ENCODE measurements at places on chromosomes 3 and 15.

- no peak for DNase-seq
Measured at GRCh38 chr15:81054236-81054635, 53.5 kb downstream of the TLNRD1 start.

- no peak for DNase-seq
Measured at GRCh38 chr15:74316141-74316540, 51.3 kb downstream of the CYP11A1 start.

DNA sequence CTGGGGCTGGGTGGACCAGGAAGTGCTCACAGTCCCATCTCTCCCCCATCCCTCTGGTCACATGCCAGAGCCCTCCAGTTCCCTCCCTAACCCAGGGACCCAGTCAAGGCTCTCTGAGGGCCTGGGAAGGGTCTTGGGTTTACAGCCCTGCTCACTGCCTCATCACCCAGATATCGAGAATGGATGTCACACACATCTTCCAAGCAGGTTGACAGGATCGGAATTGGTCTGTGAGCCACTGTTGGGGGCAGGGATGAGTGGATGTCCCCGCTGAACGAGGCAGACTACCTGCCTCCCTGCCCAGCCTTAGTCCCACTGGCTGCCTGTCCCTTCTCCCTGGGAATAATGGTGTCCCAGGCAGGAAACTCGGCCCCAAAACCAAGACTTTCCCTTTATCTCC lies 20.0 kb upstream of the GOLGA6C start:
- no peak for DNase-seq

- no peak for DNase-seq
Measured at GRCh38 chr3:468172-468571, 271.6 kb downstream of the CHL1 start.

DNA sequence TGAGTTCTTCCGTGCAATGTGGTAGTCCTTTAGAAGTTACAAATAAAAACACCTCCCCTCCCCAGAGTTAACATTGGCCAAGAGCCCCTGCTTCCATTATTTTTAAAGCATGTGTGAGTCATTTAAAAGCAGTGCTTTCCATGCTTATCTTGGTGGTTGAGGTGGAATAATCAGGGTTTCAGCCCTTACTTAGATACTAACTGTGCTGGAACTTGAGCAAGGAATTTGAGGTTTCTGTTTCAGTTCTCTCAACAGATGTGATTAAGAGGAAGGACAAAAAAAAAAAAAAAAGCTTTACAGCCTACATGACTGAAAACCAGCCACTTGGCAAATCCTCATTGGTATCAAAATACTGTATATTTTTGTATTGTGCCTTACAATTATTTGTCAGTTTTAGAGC lies 64.5 kb downstream of the CGNL1 start:
- DNase-seq, result peak; percentile 80

DNA sequence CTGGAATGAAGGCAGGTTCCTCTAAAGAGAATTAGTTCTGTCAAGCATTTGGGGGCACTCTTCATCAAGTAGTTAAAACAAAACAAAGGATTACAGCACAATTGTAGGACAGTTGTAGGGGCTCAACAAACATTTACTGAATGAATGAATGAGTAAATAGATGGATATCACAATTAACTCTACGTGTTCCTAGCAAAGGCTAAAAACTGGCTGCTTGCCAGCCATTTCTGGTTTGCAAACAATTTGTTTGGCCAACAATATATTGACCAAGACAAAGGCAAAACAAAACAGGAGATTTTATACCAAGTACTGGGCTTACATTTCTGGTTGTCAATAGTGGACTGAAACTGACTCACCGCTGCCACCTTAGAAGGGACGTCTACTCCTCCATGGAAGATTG lies 116.8 kb downstream of the ZNF280D start:
- no peak for DNase-seq

DNA sequence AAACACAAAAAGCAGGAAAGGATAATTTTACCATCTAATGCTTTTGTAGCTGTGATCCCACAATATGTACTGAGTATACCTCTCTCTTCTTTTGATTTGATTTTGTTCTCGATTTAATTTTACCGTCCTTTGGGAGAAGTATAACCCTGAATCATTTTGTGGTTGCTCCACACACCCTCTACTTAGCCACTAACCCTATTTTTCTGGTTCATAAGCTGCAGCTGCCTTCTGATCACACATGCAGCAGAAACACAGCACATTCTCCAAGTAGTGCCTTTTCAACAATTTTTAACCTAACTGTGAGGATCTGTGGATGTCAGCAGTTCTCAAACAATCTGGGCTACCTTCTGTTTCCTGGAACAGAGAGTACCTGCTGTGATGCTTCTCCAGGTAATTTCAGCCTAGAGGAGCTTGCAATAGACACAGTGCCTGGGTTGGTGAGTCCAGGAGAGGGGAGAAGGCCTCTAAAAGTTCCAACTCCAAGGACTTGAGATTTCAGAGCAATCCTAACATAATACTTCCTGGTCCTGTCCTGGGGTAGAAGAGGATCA lies 40.3 kb downstream of the HGD start:
- peak; percentile 37 for DNase-seq

GRCh38 chr3:129503471-129504291 lies 24.8 kb upstream of the RHO start:
- no peak for DNase-seq

GRCh38 chr3:90091549-90091948 lies 984.1 kb downstream of the EPHA3 start:
- peak; percentile 21 for DNase-seq

GRCh38 chr15:68843425-68844311 lies 23.0 kb upstream of the ANP32A start:
- peak; percentile 54 for DNase-seq

- DNase-seq, result no peak
Measured at GRCh38 chr15:73647259-73648013, 14.2 kb upstream of the NPTN start.

DNA sequence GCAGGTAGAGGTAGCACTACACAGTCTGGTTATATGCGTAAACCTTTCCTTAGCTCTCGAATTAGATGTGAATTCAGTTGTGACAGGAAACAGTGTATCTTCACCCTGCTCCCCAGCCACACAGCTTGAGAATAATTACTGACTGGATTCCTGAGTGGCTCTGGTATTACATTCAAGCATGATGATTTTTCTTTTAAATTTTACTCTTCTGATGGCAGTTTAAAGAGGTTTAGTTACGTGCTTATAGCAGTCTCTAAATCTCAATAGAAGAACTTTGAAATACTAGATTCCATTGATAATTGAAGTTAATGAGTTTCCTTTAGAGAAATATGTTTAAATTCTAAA lies 98.8 kb downstream of the FNDC3B start:
- DNase-seq, result no peak

DNA sequence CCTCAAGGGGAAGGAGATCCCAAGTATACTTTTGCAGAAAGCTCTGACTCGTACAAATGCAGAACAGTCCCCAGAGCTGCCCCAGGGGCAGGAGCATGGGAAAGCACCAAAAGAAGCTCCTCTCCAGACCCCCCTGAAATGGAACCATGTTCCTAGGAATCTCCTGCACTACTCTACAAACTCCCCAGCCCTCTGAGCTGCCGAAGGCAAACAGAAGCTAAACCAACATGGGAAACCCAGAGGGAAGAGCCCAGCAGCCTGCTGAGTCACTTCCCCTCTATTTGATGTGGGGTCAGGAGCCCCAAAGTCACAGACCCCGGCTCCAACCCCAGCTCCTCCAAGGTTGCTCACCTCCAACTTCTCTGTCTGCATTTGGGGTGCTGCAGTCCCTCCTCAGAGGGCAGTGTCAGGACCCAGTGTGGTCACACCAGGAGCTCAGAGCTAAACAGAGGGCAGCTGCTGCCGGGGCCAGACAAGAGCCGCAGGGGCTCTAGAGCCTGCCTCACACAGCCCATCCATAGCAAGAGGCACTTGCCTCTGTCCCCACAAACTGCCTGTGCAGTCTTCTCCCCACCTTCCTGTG lies 3.8 kb upstream of the PLXNA1 start:
- peak; percentile 43 for DNase-seq
